ENCODE measurements at places on chromosomes 16 and 17.

- no peak for DNase-seq
Observed at GRCh38 chr16:65392806-65393565, 271.1 kb upstream of the CDH11 start.

DNA sequence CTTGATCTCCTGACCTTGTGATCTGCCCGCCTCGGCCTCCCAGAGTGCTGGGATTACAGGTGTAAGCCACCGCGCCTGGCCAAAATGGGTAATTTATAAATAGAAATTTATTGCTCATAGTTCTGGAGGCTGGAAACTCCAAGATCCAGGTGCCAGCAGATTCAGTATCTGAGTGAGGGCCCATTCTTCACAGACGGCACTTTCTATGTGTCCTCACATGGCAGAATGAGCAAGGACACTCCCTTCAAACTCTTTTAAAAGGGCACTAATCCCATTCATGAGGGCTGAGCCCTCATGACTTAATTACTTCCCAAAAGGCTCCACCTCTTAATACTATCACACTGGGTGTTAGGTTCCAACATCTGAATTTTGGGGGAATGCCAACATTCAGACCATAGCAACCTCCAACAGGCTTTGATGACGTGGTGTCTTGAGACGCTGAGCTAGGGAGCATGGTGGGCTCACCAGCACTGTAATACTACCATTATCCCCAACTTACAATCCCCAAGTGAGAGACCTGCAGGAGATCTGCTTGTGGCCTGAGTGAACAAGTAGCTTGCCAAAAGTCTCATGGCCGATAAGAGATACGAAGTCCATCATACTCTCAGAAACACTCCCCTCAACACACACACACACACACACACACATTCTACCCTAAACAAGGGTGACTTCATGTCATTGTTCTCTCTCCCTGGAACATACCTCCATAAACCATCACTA is 8.5 kb downstream of the CMTM4 start:
- DNase-seq, result no peak

GRCh38 chr16:50275428-50276325 is 9.3 kb downstream of the ADCY7 start:
- no peak for DNase-seq

DNA sequence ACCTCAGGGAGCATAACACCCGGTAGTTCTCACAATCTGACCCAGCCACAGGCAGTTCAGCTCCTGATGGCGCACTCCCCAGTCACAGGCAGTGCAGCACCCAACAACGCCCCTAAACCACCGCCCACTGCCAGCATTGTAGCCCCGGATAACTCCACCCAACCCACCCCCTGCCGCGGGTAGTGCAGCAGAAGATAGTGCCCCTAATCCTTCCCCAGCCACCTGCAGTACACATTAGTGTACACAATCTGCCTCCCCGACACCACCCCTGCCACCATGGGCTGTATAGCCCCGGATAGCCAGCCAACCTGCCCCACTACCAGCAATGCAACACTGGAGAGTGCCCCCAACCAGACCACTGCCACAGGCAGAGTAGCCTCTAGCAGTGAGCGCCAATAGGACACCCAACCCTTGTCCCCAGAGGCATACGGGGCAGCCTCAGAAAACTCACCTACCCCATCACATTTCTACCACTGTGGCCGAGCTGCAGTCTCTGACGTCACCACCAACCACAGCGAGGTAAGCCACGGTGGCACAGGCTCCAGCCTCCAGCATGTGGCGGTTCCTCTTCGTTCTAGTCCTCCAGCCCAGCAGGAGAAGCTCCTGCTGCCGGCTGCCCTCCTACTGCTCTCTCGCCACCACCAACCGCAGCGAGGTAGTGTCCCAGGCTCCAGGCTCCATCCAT is 877.3 kb downstream of the KCNJ18 start:
- no peak for DNase-seq

DNA sequence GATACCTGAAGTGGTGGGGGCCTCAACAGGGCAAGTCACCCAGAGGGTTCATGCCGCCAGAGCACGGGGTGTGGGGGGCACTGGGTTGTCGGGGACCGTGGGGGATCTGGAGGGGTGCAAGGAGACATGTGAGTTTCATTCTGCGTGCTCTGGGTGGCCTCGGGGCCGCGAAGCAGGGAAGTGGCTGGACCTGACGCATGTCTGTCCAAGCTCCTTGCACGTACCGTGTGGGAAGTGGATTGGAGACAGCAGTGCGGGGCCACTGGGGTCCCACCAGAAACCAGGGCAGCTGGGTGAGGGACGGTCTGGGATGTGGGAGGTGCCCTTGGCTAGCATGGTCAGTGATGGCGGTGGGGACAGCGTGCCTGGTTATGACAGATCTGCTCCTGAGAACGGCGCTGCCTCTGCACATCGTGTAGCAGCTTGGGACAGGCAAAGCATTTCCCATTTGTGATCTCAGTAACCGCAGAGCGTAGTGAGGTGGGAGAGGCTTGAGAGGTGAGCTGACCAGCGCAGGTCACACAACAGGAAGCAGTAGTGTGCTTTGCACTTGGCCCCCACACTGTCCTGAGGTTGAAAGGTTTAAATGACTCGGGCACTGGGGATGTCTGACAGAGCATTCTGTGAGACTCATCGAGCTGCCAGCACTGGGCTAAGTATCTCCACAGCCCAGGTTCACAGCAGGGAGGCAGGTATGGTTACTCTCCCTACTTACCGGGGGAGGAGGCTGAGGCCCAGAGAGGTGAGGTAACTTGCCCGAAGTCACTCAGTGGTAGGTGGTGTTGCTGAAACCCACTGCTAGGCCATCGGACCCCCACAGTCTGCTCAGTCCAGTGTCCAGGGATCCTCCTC is 114.4 kb downstream of the SOCS1 start:
- no peak for DNase-seq

- DNase-seq, result no peak
Observed at GRCh38 chr17:30253312-30253711, 17.8 kb upstream of the SLC6A4 start.

DNA sequence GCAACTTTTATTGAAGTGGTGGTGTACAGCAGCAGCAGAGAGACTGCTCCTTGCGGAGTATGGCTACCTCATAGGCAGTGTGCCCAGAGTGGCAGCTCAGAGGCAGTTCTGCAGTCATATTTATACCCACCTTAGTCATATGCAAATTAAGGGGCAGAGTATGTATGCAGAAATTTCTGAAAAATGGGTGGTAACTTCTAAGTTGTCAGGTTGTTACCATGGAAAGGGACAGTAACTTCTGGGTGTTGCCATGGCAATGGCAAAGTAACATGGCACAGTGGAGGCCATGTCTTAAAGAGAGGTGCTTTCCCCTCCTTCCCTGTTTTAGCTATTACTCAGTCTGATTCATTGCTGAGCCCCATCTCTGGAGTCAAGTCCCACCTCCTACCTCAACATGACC is 53.4 kb downstream of the MEOX1 start:
- DNase-seq, result no peak

- DNase-seq, result no peak
Observed at GRCh38 chr17:36086791-36087190, 3.2 kb downstream of the CCL3 start.

DNA sequence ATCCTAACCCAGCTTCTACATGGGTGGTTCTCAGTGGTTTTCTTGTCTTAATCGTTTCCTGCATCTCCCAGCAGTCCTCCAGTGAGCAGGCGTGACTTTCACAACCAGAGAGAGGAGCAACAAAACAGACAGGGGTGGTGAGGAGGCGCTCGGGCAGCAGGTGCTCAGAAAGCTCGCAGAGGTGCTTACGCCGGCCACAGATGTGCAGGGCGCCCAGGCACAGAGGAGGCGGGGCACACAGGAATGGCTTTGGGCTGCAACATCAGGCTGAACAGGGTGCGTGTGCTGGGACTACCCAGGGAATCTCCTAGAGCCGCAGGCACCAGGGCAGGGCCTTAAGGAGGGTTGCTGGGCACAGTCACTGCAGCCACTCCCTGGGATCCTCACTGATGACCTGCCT is 32.6 kb downstream of the KLHDC4 start:
- DNase-seq, result no peak

- no peak for DNase-seq
Observed at GRCh38 chr17:68384941-68385340, 72.4 kb downstream of the WIPI1 start.

DNA sequence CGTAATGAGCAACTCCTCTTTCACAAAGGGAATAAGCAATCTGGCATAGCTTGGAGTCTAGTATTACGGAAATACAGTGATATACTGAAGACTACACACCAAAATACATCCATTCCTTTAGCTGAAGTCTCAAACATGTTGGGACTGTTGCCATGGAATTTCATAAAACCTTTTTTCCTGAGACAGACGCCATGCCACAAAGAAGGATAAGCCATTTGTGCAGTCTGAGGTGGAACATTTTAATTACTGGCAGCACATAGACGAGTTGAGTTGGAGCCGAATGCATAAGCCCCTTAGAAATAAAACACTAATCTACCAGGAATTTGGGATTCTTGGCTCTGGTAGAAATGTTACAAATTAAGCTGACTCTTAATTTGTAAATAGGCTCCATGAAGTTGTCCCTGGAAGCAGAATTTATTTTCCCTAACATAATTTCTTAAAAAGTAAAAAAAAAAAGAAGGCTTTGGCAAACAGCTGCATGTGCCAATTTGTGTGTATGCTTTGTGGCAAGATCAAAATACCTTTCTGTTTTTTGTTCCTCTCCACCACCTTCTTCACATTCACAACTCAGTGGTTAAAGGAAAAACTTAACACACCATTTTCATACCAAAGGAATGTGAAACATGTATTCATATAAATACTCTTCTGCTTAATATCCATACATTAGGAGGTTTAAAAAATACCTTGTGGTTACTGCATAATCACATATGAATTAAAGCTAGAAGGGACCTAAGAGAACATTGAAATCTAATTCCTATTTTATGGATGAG is 25.5 kb downstream of the GRB7 start:
- DNase-seq, result no peak

- DNase-seq, result no peak
Observed at GRCh38 chr16:2027024-2028010, 615 bp downstream of the NHERF2 start.

- no peak for DNase-seq
Observed at GRCh38 chr16:86702824-86703588, 124.7 kb downstream of the FOXL1 start.

DNA sequence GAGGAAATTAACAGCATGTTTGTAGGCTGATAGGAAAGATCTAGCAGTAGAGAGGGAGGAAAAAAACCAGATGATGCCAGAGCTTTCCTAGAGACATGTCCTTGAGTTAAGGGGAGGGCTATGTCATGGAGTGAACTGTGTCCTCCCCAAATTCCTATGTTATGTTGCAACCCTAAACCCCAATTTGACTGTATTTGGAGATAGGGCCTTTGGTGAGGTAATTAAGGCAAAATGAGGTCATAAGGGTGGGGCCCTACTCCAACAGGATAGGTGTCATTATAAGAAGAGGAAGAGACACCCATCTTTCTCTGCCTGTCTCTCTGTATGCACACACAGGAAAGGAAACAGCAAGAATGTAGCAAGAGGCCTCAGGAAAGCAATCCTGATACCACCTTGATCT is 195.3 kb upstream of the AXIN2 start:
- no peak for DNase-seq

DNA sequence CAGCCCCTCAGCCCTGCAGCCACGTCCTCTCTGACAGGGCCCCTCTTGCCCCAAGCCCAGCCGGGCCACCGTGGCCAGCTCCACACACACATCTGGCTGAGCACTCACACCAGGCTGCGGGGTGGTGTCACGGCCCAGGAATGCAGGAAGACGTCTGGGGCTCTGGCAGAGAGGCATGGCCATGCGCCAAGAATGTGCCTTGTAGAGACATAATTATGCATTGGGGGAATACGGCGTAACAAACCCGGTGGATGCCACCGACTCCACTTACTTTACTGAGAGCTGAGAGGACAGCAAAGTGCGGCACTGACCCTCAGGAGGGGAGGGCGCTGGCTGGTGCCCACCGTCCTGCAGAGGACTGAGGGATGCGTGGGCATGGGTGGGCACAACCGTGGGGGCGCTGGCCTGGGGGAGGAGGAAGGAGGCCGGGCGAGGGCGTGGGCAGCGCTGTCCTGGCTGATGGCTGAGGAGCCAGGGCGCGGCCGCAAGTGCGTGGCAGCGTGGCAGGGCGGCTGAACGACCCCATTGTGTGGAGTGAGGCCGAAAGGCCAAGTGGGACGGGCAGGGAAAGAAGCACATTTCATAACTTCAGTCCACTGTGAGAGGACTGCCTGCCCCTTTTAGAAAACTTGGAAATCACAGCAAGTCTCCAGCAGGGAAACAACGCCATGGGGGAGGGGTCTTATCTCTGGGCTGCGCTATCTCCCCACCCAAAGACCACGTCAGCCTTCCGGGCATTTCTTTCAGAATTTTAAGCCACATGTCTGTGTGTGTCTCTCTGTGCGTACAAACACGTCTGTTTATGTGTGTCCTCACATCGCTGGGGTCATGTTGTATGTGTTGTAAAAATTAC is 30.6 kb downstream of the METRNL start:
- DNase-seq, result no peak

DNA sequence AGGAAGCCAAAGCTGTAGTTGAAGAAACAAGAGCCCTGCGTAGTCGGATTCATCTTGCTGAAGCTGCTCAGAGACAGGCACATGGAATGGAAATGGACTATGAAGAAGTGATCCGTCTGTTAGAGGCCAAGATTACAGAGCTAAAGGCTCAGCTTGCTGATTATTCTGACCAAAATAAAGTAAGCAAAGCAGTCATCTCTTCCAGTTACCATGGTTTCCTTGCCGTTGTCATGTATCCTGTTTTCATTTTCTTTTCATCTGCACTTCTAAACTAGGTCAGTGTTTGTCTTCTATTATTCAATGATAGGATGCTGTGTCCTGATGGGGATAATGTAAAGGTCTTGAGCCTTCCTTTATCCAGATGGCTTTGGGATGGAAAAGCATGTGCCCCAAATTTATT is 104.3 kb downstream of the STXBP4 start:
- DNase-seq, result no peak

GRCh38 chr17:8697323-8697741 is 47.3 kb downstream of the CCDC42 start:
- no peak for DNase-seq

GRCh38 chr16:77332792-77333191 is 102.0 kb downstream of the ADAMTS18 start:
- DNase-seq, result no peak

GRCh38 chr17:78889531-78889930 is 13.5 kb downstream of the CEP295NL start:
- no peak for DNase-seq

- no peak for DNase-seq
Observed at GRCh38 chr16:6958184-6958583, 374.5 kb upstream of the RBFOX1 start.

GRCh38 chr17:13947499-13947898 is 121.8 kb upstream of the COX10 start:
- no peak for DNase-seq

- DNase-seq, result no peak
Observed at GRCh38 chr17:39579318-39580081, 28.2 kb downstream of the NEUROD2 start.
